HS-27A (cell line): ENCODE measurements at places on chromosomes 4 and X.

- DNase-seq, result no peak
These were observed 125.5 kb downstream of the NWD2 start for GRCh38 chr4:37370052-37370451.

DNA sequence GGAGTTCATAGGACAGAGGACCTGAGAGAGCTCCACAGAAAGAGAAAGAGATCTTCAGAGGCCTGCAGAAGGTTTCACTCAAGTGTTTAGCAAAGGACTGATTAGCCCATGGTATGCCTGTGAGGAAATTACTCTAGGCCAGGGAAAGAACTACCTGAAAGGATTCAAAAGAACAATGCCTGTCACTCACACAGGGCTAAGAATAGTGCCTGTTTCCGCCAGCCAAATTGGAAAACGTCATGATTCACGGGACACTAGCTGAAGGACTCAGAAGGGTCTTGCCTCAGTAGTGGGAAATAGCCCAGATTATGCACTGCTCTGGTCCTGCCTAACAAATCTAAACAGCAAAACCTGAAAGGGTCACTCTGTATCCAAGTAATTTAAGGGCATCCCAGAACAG lies 21.1 kb downstream of the SYTL4 start:
- DNase-seq, result no peak

GRCh38 chr4:143289370-143289769 lies 47.3 kb upstream of the GAB1 start:
- no peak for DNase-seq

DNA sequence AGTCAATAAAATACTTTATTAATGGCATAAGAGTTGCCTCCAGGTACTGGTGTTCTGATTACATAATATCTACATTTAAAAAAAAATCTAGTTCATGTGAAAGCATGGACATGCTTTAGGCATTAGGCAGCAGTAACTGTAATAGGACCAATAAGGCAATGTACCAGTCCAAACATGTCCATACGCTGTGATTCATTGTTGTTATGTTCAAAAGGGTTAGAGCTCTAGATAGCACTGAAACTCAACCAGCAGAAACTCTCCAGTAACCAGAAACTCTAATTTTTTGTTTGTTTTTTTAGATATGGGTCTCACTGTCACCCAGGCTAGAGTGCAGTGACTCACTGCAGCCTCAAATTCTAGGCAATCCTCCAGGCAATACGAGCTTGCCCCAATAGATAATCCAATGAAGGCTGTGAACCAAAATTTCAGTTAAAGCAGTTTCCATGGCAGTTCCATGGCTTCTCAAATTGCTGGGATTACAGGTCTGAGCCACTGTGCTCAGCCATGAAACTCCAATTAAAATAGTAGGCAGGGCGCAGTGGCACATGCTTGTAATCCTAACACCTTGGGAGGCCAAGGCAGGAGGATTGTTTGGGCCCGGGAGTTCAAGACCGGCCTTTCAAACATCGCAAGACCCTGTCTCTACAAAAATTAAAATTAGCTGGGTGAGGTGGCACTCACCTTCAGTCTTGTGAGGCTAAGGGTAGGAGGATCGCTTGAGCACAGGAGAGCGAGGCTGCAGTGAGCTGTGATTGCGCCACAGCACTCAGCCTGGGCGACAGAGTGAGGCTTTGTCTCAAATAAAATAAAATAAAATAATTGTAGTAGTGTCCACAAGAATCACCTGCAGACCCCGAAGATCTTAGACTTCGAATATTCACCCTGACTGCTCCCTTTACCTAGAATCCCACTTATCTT lies 36.3 kb downstream of the MGARP start:
- DNase-seq, result peak; percentile 96

GRCh38 chr4:147096667-147097604 lies 151.3 kb upstream of the TTC29 start:
- peak; percentile 33 for DNase-seq

GRCh38 chrX:136794080-136794479 lies 13.3 kb upstream of the ARHGEF6 start:
- DNase-seq, result no peak

GRCh38 chr4:153676984-153677383 lies 7.1 kb upstream of the TLR2 start:
- peak; percentile 71 for DNase-seq

- no peak for DNase-seq
These were observed 2.0 kb downstream of the USP9X start for GRCh38 chrX:41087201-41087600.

DNA sequence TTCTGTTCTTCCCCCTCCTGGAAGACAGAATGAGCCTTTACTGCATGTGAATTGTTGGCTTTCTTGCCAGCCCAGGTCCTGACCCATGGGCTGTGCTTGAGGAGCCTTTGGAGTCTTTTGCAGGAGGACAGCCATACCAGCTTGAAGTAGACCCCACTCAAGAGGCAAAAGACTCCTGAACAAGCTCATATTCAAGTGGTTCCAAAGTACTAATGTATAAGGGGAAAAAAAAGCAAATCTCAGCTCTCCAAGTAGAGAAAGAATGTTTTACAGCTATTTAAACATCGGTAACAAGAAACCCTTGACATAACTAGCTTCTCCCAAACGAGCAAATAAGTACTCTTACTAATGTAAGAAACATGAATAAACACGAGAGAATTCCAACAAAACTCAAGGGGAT lies 174.9 kb upstream of the MXRA5 start:
- no peak for DNase-seq

GRCh38 chr4:126354784-126355183 lies 1040.0 kb downstream of the FAT4 start:
- no peak for DNase-seq

- DNase-seq, result no peak
These were observed 81.8 kb downstream of the F11 start for GRCh38 chr4:186347743-186348142.

GRCh38 chrX:31223817-31224216 lies 152.0 kb upstream of the FTHL17 start:
- no peak for DNase-seq

DNA sequence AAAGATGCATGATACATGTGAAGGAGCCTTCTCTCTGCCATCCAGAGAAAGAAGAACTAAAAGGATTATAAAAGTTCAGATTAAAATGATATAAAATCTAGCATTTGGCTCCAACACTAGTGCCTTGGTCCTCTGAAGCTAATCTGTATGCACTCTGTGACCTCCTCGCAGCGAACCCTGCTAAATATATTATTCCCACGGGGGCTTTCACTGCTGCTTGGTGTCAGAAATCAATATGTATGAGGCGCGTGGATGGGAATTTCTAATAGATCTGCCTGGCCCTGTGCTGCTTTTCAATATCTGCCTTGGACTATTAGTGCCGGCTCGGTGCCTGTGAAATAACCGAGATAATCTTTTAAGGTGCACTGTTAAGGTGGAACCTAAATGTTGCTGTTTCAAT lies 69.7 kb downstream of the CXXC4 start:
- no peak for DNase-seq

- no peak for DNase-seq
These were observed 53.8 kb downstream of the PACRGL start for GRCh38 chr4:20754036-20754435.

GRCh38 chr4:1351854-1352566 lies 5.0 kb downstream of the UVSSA start:
- no peak for DNase-seq
